ENCODE measurements at places on chromosomes 11 and 22.
A peak's percentile ranks its signal among the peaks of the same experiment; 100 is the strongest.

DNA sequence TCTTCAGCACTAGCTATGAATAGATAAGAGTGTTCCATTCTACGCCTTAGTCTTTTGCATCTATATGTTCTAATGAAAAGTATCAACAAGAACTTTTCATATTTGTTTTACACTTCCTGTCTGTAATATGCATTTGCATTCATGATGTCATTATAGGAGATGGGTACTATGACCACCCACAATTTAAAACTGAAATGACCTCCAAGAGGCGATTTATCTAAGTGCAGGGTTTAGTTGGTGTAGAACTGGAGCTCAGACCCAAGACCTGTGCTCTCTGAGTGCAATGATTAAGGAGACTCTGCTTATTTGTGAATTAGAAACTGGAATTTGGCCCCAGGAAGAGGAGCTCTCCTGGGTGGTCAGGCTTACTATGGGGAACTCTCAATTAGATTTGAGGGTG lies 289.1 kb downstream of the ETS1 start:
- no peaks in the 10 kb centered on the region for H3K4me1 ChIP-seq
- H3K4me3 ChIP-seq: no peak overlapping the region
- no peaks in the 10 kb centered on the region for H3K36me3 ChIP-seq
- peak overlapping the region; percentile 21 for H3K27ac ChIP-seq
- no peak for DNase-seq
- H3K27me3 ChIP-seq: no peaks in the 10 kb centered on the region

- H3K4me3 ChIP-seq: no peak overlapping the region
- no peak for DNase-seq
- no peaks in the 10 kb centered on the region for H3K27me3 ChIP-seq
- no peak overlapping the region for H3K27ac ChIP-seq
Observed at GRCh38 chr22:44522526-44523170, 24.6 kb upstream of the RTL6 start.

DNA sequence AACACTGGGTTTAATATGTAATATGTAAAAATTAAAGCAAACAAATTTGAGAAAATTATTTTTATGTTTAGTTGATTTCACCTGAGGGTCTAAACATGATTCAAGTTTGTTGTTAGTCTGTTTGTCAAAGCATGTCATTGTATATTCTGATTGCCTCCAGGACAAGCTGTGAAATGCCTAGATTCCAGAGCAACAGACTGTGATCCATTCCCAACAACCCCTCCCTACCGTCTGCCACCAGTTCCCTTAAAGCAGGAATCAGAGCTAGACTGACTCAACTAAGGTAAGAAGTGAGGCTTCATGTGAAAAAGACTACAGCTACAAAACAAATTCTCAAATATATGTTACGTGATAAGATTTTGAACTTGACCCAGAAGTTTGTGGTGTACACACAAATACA lies 304.2 kb downstream of the RAB38 start:
- peaks cover 3% of the 10 kb centered on the region for H3K4me1 ChIP-seq
- H3K4me3 ChIP-seq: no peak overlapping the region
- H3K27ac ChIP-seq: no peak overlapping the region

DNA sequence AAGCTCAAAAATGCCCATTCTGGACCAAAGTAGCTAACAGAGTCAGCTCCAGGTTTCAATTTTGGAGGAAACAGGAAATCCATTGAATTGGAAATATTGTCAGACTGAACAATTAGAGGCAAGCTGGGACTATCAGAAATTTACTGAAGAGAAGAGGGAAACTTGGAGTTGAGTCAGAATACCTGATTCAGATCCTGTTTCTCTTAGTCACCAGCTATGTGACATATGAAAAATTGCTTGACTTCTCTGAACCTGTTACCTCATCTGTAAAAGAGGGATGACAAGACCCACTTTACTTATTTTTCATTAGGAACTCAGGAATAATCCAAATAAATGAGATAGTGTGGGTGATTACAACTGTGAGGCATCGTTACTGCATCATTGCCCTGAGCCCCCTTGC lies 148.9 kb upstream of the CADM1 start:
- no peaks in the 10 kb centered on the region for H3K36me3 ChIP-seq
- H3K27me3 ChIP-seq: no peaks in the 10 kb centered on the region
- H3K4me1 ChIP-seq: no peaks in the 10 kb centered on the region
- no peak for DNase-seq

DNA sequence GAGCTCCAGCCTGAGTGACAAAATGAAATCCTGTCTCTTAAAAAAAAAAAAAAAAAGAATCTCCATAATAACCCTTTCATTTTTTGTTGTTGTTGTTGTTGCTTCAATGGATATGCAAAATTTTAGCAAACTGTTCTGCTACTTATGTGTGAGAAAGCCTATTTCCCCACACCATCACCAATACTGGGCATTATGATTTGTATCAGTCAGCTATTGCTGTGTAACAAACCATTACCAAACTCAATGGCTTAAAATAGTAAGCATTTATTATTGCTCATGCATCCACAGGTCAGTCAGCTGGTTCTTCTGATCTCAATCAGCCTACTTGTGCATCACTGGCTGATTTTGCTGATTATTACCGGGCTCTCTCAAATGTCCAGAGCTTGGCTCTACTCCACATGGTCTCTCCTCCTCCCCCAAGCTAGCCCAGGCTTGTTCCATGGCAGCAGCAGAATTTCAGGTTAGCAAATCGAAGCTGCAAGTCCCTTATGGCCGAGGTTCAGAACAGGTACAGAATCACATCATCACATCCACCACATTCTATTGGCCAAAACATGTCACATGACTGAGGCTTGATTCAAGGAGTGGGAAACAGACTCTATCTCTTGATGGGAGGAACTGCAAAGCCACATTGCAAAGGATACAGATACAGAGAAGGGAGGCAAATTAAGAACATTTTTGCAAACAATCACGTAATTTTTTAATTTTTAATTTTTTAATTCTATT lies 135.1 kb downstream of the MN1 start:
- peaks cover 2% of the 10 kb centered on the region for H3K36me3 ChIP-seq
- no peaks in the 10 kb centered on the region for H3K27me3 ChIP-seq
- H3K4me3 ChIP-seq: no peak overlapping the region
- no peaks in the 10 kb centered on the region for H3K4me1 ChIP-seq

DNA sequence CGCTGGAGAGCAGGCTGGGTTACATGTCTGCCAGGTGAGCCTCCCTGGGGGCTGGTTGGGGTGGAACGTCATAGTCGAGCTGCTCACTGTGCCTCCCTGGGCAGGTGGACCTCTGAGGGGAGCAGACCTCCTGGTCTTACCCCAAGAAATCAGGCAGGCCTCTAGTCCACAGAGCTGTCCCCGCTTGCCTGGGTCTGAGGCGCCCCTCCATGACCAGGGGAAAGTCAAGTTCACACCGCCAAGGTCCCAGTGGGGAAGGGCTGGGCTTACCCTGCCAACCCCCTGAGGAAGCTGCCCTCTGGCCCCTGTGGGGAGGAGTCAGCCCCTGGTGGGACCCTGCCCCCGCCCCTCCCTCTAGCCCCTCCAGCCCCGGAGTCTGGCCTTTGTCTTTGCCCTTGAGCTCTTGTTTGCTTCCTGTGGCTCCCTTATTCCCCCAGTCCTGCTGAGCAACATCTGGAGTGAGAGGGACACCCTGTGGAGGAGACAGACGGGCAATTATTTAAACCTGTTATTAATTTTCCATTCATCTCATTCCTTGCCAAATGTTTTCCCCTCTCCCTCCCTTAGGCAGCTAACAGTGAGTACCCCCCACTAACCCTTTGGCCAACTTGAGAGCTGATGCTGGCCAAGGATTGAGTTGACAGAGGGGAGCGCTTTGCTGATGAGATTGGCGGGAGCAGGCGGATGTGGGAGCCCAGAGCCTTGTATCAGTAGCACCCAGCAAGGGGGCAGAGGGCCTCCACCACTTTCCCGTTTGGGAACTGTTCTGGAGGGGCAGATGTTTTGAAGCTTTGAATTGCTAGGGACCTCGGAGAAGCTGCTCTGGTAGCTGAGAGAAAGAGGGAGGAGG lies 83.4 kb downstream of the CEP164 start:
- no peaks in the 10 kb centered on the region for H3K27me3 ChIP-seq
- H3K36me3 ChIP-seq: peaks cover 54% of the 10 kb centered on the region
- no peak overlapping the region for H3K27ac ChIP-seq
- H3K4me3 ChIP-seq: no peak overlapping the region

- no peak for DNase-seq
- H3K36me3 ChIP-seq: no peaks in the 10 kb centered on the region
- H3K27ac ChIP-seq: no peak overlapping the region
- H3K4me3 ChIP-seq: no peak overlapping the region
- H3K27me3 ChIP-seq: no peaks in the 10 kb centered on the region
Observed at GRCh38 chr11:82012276-82012675, 721.4 kb downstream of the FAM181B start.

- no peaks in the 10 kb centered on the region for H3K36me3 ChIP-seq
- peak within 1 kb of the TSS; percentile 99 for H3K27ac ChIP-seq
- peak within 1 kb of the TSS; percentile 77 for H3K4me3 ChIP-seq
- peak; percentile 95 for DNase-seq
- H3K27me3 ChIP-seq: no peaks in the 10 kb centered on the region
- peaks cover 70% of the 10 kb centered on the region for H3K4me1 ChIP-seq
Observed at GRCh38 chr11:65386307-65387140, at the start of gene FRMD8. FRMD8 (plus strand) TSS chr11:65386637; CDS start chr11:65387037, 400 bp downstream.

- no peak overlapping the region for H3K4me3 ChIP-seq
- H3K36me3 ChIP-seq: no peaks in the 10 kb centered on the region
- DNase-seq: no peak
Observed at GRCh38 chr11:44573333-44573732, 7.9 kb downstream of the CD82 start.

- H3K4me3 ChIP-seq: no peak overlapping the region
- peaks cover 15% of the 10 kb centered on the region for H3K4me1 ChIP-seq
- no peaks in the 10 kb centered on the region for H3K36me3 ChIP-seq
- no peak for DNase-seq
- no peak overlapping the region for H3K27ac ChIP-seq
- H3K27me3 ChIP-seq: no peaks in the 10 kb centered on the region
Observed at GRCh38 chr11:66324664-66325063, 7.8 kb upstream of the CD248 start.

GRCh38 chr22:17580441-17581031 lies 17.2 kb downstream of the SLC25A18 start:
- H3K4me1 ChIP-seq: no peaks in the 10 kb centered on the region
- H3K4me3 ChIP-seq: no peak overlapping the region
- no peaks in the 10 kb centered on the region for H3K36me3 ChIP-seq
- H3K27me3 ChIP-seq: no peaks in the 10 kb centered on the region
- H3K27ac ChIP-seq: no peak overlapping the region

DNA sequence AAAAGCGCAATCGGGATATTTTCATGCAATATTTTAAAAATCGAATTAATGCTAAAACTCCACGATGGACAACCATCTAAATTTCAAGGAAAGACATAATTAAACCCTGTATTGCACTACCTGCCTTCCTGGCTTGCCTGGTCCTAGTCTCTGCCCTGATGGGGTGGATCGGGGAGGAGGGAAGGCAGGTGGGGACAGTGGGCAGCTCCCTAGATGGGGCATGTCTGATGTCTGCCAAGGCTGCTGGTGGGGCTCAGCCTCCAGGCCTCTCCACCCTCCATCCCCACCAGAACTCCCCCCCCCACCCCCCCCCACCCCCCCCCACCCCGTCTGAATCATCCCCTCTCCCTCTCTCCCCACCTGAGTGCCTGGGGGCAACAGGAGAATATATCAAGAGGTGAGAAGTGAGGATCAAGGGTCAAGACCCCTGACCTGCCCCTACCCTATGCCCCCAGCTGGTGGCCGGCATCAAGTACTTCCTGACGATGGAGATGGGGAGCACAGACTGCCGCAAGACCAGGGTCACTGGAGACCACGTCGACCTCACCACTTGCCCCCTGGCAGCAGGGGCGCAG lies 650 bp downstream of the CST6 start:
- no peak for DNase-seq
- peaks cover 2% of the 10 kb centered on the region for H3K4me1 ChIP-seq
- no peak overlapping the region for H3K27ac ChIP-seq

- DNase-seq: no peak
- H3K4me1 ChIP-seq: no peaks in the 10 kb centered on the region
- no peak overlapping the region for H3K4me3 ChIP-seq
- no peaks in the 10 kb centered on the region for H3K36me3 ChIP-seq
- no peak overlapping the region for H3K27ac ChIP-seq
Observed at GRCh38 chr11:133360860-133361688, 171.2 kb downstream of the OPCML start.

GRCh38 chr11:86940122-86940777 lies 14.9 kb downstream of the FZD4 start:
- H3K4me3 ChIP-seq: no peak overlapping the region
- no peak for DNase-seq
- H3K36me3 ChIP-seq: no peaks in the 10 kb centered on the region
- H3K27ac ChIP-seq: peak overlapping the region; percentile 7
- H3K27me3 ChIP-seq: no peaks in the 10 kb centered on the region
- H3K4me1 ChIP-seq: peaks cover 5% of the 10 kb centered on the region

DNA sequence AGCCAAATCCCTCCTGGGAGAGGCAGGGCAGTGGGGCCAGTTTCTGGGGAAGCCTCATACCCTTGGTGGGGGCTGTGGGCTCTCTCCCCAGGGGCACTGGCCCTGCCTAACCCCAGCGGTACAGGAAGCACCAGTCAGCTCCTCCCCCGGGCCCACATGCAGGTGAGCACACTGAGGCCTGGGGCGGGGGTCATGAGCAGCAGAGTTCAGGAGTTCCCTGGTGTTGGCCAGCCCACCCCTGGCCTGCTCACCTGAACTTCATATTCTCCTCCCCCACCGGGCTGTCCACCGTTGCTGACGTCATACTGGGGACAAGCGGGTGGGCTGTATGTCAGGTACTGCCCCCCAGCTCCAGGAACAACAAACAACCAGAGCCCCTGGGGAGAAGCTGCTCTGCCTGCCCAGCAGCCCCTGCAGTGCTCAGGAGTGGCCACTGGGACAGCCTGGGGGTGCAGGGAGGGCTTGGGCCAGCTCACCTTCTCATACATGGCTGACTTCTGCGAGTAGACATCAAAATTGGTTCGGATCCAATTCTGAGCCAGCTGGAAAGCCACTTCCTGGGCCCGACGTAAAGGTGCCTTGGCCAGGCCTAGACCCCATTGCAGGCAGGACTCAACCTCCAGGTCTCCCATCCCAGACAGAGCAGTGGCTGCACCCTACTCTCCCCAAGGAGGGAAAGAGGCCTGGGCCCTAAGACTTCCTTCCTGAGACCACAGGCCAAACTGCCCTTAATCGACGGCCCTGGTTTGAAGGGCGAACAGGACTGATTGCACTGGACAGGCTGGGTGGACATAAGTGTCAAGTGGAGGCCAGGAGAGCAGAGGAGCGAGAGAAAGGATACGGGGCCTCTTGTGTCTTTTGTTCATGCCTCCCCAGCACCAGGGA lies 20.8 kb downstream of the TREH start:
- no peaks in the 10 kb centered on the region for H3K36me3 ChIP-seq
- H3K4me3 ChIP-seq: no peak overlapping the region
- peaks cover 23% of the 10 kb centered on the region for H3K4me1 ChIP-seq
- no peak for DNase-seq
- H3K27me3 ChIP-seq: no peaks in the 10 kb centered on the region

DNA sequence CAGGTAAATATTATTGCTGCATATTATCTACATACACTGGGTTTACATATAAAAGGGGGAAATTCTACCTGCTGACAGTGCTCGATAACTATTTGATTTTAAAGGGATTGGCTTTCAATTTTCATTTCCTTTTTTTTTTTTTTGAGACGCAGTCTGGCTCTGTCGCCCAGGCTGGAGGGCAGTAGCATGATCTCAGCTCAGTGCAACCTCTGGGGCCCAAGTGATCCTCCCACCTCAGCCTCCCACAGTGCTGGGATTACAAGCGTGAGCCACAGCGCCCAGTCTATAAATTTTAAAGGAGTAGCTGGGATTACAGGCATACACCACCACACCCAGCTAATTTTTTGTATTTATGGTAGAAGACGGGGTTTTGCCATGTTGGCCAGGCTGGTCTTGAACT lies 3.2 kb upstream of the PCF11 start:
- no peaks in the 10 kb centered on the region for H3K36me3 ChIP-seq
- H3K27me3 ChIP-seq: no peaks in the 10 kb centered on the region
- H3K4me3 ChIP-seq: no peak overlapping the region
- DNase-seq: no peak

All from small intestine (tissue), 16 donors.